ENCODE measurements at places on chromosomes 5 and 9.

- DNase-seq: peak; percentile 50
These were observed at the start of gene IDNK for GRCh38 chr9:83622939-83623678. Gene IDNK (plus strand): TSS chr9:83623143. CDS start chr9:83623172, 29 bp downstream.

GRCh38 chr9:135919318-135919890, 12.1 kb upstream of the CAMSAP1 start:
- DNase-seq: no peak

GRCh38 chr5:30385754-30386153, 807.7 kb upstream of the CDH6 start:
- DNase-seq: no peak

DNA sequence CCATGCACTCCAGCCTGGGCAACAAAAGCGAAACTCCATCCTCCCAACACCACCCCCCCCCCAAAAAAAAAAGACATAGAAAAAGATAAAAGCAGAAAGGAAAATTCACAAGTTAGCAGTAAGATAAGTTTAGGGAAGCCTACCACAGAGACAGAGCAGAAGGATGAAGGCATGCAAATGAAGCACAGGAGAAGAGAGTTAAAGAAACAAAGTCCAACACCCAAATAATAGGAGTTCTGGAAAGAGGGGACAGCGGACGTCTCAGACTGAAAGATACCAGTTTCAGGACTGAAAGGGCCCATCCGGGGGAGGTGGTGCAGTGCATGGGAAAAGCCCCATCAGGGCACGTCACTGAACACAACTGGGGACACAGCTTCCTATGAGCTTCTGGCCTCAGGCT, 54.3 kb downstream of the OTULIN start:
- DNase-seq: no peak

GRCh38 chr9:37408933-37409710, 13.4 kb upstream of the GRHPR start:
- no peak for DNase-seq

DNA sequence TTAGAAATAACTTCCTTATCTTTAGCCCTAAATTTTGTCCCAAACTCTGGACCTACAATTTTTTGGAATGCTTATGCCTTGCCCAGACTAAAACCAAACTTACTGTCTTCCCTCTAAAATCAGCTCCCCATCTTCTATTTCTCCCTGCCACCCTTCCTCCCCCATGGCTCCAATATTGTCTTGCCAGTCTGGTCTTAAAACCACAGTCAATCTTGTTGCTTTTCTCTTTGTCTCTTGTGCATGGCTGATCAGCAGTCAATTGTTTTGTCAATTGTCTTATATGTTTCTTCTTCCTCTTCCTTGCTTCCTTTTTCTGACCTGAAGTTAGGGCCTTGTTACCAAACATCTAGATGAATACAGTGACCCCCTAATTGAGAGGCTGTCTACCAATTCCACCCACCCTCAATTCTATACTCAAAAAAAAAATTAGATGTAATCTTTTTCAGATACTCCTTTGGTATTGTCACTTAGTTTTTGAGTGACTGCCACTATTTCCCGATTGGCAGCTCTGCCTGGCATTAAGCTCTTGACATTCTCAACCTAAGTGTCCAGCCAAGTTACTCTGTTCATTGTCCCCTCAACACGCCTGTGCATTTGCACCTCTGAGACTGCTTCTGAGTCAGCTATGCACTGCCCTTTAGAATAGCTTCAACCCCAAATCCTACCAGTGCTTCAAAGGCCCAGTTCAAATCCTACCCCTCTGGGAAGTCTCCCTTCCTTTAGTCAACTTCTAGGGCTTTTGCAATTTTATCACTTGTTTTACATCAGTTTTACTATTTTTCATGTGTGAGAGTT, 2.5 kb downstream of the PDCD1LG2 start:
- DNase-seq: no peak

DNA sequence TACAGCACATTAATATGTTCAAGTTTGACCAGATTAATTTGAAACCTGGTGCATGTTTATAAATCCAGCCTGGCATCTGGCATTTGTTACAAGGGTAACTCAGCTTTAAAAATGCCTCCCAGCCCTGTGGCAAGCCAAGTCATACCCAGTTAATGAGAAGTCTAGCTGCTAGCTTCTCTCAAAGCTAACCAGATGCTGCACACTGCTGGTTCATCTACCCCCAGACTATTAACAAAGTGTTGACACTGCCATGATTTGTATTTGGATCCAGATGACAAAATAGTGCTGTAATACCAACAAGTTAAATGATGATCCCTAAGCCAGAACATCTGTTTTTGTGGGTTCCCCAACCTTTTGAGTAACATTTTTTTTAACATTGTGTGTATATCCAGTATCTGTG, 573.7 kb upstream of the DAB2 start:
- no peak for DNase-seq

GRCh38 chr9:135531096-135531495, 9.9 kb downstream of the LCN1 start:
- DNase-seq: no peak

DNA sequence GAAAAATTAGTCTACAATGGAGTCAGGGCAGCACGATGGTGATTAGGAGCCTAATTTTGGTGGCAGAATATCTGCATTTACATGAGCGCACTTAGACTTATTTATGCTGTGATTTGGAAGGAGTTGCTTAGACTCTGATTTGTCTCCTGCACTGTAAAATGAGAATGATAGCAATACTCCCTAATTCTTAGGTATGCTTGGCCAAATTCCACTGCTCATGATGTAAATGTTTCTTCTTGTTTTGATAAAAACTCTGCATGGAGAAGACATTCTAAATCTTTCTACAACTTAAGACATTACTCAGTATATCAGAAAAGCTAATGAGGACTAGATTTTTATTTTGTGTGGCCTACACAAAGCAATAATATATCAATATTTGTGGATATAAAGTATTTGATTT, 205.4 kb downstream of the CDH18 start:
- DNase-seq: no peak

DNA sequence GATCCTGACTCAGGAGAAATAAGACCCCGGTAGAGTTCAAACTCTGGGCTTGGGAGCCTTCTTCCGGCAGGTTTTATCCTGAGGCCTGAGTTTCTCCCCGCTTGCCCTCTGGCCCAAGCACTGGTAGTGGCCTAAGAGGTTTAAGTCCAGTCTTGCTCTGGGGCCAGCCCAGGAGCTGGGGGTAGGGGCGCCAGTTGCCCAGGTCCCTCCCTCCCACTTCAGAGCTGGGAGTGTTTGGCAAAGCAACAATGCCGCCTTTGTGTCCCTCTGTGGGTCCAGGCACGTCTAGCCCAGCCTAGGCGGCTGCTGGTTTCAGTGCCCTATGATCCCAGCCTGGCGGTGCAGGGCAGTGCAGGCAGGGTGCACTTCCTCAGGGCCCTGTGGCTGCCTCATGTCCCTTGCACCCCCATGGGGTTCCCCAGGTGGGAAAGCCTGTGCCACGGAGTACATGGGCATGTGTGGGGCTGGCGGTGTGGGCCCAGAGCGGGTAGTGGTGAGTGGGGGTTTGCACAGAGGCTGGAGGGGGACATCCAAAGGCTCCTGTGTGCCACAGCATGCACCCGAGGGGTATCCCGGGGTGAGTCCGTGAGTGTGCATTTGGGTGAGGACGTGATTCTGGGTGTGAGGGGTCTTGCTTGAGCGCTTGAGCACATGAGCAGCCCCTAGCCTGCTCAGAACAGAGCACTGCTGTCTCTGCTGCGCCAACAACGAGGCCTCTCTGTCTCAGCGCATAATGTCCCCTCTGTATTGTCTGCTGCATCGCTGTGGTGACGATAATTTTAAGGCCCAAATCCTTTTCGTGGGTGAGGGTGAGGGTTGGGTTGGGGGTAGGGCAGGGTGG, 61.7 kb upstream of the PSD2 start:
- DNase-seq: no peak

GRCh38 chr5:170268153-170268689, 29.4 kb downstream of the LCP2 start:
- no peak for DNase-seq

- no peak for DNase-seq
These were observed 224.3 kb upstream of the MAP3K1 start for GRCh38 chr5:56591081-56591480.

DNA sequence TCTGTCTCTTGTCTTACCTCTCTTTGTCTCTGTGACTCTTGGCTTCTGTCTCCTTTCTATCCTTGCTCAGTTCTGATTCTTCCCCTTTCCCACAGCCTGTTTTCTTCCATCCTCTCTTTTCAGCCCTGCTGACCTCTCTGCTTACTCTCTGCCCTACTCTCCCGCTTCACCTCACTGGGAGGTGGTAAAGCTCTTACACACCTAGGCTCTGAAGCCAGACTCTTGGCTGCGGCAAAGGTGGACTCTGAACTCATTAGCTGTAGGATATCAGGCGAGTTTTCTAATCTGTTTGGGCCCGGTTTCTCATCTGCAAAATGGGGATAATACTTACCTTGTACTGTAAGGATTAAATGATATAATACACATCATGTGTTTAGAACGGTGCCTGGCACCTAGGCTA, 11.1 kb downstream of the PCDH1 start:
- no peak for DNase-seq

DNA sequence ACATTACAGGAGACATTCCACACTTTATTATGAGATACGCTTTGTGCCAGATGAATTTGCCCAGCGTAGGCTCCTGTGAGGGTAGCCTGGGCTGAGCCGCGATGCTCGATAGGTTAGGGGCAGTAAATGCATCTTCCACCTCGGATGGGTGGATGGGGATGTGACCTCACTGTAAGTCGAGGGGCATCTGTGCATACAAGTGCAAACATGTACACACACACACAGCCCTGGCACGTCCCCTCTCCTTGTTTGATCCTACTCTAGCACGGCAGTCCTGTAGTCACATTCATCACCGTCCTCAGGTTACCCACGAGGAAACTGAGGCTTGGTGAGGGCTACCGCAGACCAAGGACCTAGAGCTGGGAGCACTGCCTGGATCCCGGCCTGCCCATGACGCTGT, 166.8 kb downstream of the COL23A1 start:
- DNase-seq: no peak

- no peak for DNase-seq
These were observed 940.7 kb downstream of the CDH18 start for GRCh38 chr5:19047277-19047676.

DNA sequence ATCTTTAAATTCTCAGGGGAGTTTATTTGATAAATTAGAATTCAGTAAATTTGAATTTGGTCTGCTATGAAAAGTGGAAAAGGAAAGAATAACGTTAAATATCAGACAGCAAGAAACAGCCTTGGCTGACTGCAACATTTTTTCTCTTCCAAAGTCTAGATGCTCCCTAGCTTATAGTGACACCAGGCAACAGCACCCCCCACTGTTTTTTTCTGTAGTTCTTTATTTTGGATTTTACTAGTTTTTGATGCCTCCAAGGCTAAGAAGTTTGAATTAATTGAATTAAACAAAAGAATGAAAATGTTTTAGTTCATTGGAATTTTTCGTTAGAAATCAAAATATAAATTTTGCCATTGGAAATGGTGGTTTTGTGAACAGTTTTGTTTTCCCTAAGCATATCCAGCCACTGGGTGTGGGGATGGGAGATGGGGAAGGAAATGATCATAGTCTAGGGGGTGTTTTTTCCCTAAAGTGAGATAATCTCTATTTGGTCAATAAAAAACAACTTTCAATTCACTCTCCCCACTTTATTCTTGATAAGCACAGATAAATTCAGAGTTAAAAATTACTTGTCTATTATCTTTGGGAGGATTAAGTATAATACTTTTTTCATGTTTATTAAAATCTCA, 199.3 kb upstream of the CD180 start:
- DNase-seq: no peak

DNA sequence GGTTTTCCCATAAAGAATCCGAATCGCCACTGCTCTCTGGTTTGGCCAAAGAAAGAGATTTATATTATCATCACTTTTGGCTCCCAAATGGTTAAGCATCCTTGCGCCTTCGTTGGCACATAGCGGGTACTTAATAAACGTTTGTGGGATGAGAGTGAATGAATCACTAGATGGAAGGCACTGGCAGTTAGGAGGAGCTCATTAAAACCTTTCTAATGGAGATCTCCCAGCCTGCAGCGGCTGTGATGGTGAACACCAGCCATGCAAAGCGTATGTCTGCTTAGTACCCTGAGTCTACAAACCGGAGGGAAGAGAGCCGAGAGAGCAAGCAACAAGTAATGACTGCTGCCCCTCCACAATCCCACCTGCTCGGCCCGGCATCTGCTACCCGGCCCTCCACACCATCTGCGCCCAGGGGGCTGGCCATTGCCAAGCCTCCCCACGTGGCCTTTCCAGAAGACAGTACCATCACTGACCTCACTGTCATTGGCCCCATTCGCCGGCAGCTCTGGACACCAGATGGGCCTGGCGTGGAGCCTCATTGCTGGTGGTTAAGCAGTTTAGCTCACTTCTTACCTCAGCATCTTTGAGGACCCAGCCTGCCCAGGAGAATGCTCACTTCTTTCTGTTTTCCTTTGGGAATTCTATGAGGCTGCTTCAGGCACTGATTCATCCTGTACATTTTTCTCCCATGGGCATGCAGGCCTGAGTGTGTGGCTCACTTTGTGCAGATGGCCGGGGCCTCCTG, 39.3 kb upstream of the ANKRD33B start:
- DNase-seq: no peak

- DNase-seq: no peak
These were observed 54.2 kb upstream of the IRX4 start for GRCh38 chr5:1936901-1937300.

DNA sequence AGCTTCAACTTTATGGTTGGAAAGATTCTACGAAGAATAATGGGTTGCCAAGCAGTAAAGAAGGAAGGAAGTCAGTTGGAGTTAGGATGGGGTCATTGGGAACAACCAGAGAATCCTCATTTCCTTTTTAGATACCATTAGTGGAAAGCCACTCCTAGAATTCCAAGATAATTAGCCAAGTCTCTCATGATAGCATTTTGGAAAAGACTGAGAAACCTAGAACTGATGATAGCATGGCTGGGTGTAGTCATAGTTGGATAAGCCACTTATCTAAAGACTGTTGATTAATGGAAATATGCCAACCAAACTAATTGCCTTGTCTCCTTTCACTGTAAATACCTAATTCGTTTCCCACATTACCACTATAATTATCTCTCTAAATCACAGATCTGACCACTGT, 377.0 kb downstream of the GLIS3 start:
- no peak for DNase-seq

DNA sequence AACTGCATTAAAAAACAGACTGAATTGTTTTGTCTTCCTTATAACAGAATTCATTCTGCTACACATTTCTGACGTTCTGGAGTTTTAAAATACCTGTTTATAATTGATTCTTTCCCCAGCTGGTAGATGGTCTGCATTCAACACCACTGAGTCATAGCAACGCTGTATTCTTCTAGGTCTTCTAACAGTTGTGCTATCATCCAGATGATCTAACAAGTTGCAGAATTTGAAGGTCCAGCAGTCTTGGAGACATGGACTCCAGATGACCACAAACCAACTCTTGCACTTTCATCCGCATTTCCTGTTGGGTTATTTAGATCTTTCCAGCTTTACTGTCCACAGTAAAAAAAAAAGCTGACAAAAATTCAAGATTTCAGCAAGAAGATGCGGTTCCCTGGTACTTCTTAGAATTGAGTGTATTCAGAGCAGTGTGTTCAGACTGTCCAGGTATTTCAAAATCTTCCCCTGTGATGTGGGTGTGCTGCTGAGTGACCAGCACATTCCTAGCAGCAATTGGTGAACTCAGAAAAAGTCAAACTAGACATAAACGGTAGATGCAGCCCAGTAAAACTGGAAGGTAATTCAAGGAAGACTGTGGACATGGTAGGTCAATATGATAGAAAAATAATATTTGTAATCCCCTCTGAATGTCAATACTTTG, 50.2 kb downstream of the CSNK1A1 start:
- peak; percentile 59 for DNase-seq

GRCh38 chr9:33127881-33128280, 39.3 kb downstream of the B4GALT1 start:
- no peak for DNase-seq

GRCh38 chr5:151721087-151721646, 34.5 kb upstream of the SPARC start:
- peak; percentile 3 for DNase-seq

Data from kidney glomerular epithelial cell (primary cell).